WTC11 (cell line): ENCODE measurements at places on chromosomes 2 and 18. TPM values are rescaled to one million over a fixed set of nuclear protein-coding genes. Genes with fewer than 3 reads are reported as not detected.

Gene SPDYA
- total RNA-seq: 0.30 to 0.61 TPM (median 0.46 TPM) in 3 replicates

Gene MAP3K19
- total RNA-seq: not detected in 3 replicates

Gene RNF152
- 2.6 to 3.7 TPM (median 2.8 TPM) in 3 replicates for total RNA-seq

Gene DNMT3A
- total RNA-seq: 154 to 162 TPM (median 154 TPM) in 3 replicates

Gene E2F6
- 14.2 to 16.0 TPM (median 14.4 TPM) in 3 replicates for total RNA-seq

GRCh38 chr18:49608366-49609255 is 46.8 kb downstream of the LIPG start:
- no peak for DNase-seq

GRCh38 chr2:157439824-157440186 is 4.1 kb downstream of the CYTIP start:
- DNase-seq: no peak

- DNase-seq: peak; percentile 68
Measured at GRCh38 chr2:3536682-3537632, 17.6 kb upstream of the ADI1 start.

- DNase-seq: no peak
Measured at GRCh38 chr2:238082827-238083226, 17.3 kb upstream of the ESPNL start.

DNA sequence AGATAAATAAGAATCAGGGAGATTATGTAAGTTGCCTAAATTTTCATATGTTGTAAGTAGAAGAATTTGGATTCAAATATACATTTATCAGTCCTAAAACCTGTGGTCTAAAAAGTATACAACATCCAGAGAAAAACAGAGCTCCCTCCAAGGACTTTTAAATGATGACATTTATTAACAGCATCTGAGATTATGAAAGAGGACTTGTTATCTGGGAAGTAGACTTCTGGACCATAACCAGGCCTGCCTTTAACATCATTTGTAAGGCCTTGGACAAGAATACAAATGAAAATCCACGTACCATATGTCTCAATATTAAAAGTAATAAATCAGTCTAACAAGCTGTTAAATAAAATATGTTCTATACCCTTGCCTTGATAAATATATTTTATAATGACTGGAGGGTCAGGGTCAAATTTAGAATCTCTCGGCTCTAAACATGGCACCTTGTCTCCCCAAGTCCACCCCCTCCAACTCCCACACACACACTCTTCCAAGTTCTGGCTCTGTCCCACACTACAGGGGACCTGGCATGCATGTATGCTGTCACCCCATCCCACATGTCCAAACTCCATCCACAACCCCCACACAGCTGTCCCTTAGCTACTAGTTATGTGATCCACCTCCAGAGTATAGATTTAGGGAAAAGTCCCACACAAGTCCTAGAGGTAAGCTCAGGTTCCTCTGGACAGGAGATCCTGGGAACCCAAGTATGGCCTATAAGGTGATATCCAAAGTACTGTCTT is 382.6 kb downstream of the CDH2 start:
- DNase-seq: no peak

GRCh38 chr18:23824669-23825068 is 135.4 kb downstream of the LAMA3 start:
- DNase-seq: no peak

DNA sequence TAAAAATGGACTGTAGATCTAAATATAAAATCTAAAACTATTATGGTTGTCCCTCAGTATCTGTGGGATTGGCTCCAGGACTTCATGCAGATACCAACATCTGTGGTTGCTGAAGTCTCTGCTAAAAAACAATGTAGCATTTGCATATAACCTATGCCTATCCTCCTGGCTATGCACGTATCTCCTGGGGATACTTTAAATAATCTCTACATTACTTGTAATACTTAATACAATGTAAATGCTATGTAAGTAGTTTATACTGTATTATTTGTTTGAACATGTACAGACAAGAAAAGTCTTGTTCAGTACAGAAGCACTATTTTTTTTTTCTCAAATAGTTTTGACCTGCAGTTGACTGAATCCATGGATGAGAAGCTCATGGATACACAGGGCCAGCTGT is 134.9 kb downstream of the ZAP70 start:
- no peak for DNase-seq

DNA sequence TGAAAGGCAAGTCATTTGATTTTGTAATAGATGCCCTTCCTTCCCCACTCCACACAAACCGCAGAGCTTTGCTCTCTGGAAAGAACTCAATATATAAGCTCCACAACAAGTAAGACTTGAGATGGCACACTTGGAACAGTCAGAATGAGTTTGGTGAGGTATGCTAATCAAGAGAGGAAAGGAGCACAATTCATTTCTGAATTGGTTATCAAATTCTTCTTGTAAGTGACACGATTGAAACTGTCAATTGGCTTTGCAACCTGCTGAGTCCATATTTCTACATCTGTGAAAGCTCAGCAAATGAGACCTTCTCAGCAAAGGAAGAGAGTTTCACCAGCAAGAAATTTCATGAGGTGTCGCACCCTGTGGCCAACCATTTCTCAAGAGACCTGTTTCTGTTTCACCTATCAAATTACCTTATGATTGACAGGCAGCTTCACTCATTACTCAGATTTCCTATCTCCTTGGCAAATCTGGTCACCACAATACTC is 19.1 kb downstream of the CTLA4 start:
- DNase-seq: no peak
